ENCODE measurements at places on chromosomes 5 and 9.

GRCh38 chr9:77819657-77820056, 171.5 kb upstream of the GNA14 start:
- H3K4me3 ChIP-seq, result no peak overlapping the region
- DNase-seq, result peak; percentile 23
- H3K4me1 ChIP-seq, result no peaks in the 10 kb centered on the region
- H3K36me3 ChIP-seq, result no peaks in the 10 kb centered on the region

DNA sequence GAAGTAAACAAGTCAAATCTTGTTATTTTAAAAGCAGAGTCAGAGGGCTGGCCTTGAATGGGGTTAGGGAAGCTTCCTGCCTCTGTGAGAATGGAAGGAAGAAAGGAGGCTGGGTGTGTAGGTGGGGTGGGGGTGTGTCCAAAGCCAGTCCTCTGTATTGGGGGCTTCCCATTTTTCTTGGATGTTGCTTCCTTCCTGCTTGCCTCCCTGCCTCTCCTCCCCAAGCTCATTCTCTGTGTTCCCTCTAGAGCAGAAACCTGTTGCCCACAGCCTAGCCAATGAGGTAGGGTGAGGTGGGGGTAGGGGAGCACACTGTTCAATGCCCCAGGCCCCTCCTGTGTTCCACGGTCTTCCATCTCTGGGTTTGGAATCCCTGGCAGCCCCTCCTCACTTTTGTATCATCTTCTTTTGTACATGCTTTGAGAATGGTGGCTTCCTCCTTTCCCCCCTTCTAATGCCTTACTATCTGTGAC, 39.7 kb downstream of the SNX24 start:
- DNase-seq, result no peak
- H3K4me1 ChIP-seq, result peaks cover 7% of the 10 kb centered on the region
- no peak overlapping the region for H3K27ac ChIP-seq
- H3K27me3 ChIP-seq, result no peaks in the 10 kb centered on the region
- H3K4me3 ChIP-seq, result no peak overlapping the region

DNA sequence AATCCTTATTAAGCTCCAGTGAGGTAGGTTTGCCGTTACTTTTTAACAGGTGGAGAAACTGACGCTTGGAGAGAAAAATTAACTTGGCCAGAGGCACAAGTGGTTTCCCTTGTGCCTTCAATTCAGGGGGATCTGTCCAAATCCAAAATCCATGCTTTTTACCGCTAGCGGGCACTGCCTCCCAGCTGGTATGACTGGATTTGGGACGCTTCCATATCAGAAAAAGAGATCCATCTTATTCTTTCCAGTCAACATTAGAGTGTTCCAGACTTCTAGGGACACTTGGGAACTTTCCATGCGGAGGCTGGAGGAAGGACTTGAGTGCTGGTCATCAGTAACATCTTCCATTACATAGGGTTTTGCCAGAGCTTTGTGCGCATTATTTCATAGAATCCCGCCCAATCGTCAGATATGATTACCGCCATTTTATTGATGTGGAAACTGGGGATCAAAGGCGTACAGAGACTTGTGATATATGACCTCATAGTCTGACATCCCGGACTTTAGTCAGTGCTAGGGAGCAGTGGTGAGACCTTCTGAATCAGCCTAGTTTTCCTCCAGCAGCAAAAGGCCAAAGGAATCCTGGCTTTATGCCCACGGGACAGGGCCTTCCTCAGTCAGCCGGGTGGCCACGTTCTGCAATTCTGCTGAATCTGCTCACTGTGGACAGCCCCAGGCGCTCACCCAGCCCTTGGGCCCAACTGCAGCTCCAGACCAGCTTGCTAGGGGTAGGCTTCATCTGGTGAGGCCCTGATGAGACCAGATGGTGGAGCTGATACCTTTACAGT, 1.1 kb upstream of the GNPDA1 start:
- no peak overlapping the region for H3K27ac ChIP-seq
- H3K4me3 ChIP-seq, result no peak overlapping the region
- peaks cover 10% of the 10 kb centered on the region for H3K4me1 ChIP-seq
- peaks cover 9% of the 10 kb centered on the region for H3K36me3 ChIP-seq
- no peaks in the 10 kb centered on the region for H3K27me3 ChIP-seq
- peak; percentile 57 for DNase-seq

DNA sequence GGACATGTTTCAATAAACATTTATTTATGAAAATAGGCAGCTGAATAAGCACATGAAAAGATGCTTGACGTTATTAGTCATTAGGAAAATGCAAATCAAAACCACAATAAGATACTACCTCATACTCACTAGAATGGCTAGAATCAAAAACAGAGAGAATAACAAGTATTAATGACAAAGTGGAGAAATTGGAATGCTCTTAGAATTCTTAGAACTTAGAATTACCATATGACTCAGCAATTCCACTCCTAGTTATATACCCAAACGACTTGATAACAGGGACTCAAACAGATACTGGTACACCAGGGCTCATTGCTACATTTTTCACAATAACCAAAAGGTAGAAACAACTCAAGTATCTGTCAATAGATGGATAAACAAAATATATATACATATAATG, 15.1 kb upstream of the TRIM36 start:
- peaks cover 36% of the 10 kb centered on the region for H3K27me3 ChIP-seq
- H3K4me1 ChIP-seq, result no peaks in the 10 kb centered on the region
- H3K4me3 ChIP-seq, result no peak overlapping the region
- peak; percentile 9 for DNase-seq
- H3K27ac ChIP-seq, result no peak overlapping the region

- no peak overlapping the region for H3K4me3 ChIP-seq
- no peaks in the 10 kb centered on the region for H3K4me1 ChIP-seq
- no peak for DNase-seq
- H3K36me3 ChIP-seq, result peaks cover 25% of the 10 kb centered on the region
- no peak overlapping the region for H3K27ac ChIP-seq
These were observed 48.7 kb downstream of the CHD1 start for GRCh38 chr5:98880151-98880550.

- no peak for DNase-seq
- H3K4me1 ChIP-seq, result no peaks in the 10 kb centered on the region
- H3K27ac ChIP-seq, result no peak overlapping the region
- peaks cover 43% of the 10 kb centered on the region for H3K27me3 ChIP-seq
- H3K4me3 ChIP-seq, result no peak overlapping the region
These were observed 669 bp upstream of the AMBP start for GRCh38 chr9:114078781-114079156.

DNA sequence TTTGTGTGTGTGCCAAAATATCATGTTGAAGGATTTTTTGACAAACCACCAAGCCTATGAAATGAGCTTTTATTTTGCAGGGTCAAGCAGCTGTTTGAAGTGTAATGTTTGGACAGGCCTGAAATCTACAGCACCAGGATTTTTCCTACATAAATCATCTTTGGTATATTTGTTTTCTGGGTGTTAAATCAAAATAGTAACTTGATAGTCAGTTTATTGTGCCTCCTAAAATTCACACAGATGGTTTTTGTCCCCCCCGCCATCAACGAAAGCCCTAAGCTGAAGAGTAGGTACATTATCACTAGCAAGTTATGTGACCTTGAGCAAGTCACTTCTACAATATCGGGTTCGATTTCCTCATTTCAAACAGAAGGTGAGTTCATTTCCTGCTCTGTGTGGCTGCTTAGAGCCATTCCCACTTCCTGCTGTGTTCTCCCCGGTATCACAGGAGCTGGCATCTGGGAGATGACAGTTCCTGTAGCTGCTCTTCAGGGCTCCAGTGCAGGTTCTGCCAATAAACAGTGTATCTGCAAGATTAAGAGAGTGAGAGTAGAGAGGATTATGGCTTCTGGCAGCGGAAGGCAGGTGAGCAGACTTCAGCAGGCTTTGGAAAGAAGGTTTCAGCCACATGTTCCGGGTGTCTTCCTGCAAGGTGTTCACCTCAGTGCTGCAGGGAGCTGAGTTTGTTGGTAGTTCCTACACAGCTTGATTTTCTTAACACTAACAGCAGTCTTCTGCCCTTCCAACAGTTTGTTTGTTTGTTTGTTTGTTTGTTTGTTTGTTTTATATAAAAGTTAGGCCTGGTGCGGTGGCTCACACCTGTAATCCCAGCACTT, 48.4 kb upstream of the GNE start:
- H3K27ac ChIP-seq, result no peak overlapping the region
- peak; percentile 23 for DNase-seq
- H3K36me3 ChIP-seq, result no peaks in the 10 kb centered on the region

- peak; percentile 36 for DNase-seq
- no peak overlapping the region for H3K27ac ChIP-seq
- H3K27me3 ChIP-seq, result no peaks in the 10 kb centered on the region
- H3K36me3 ChIP-seq, result peaks cover 3% of the 10 kb centered on the region
- no peak overlapping the region for H3K4me3 ChIP-seq
- H3K4me1 ChIP-seq, result peaks cover 14% of the 10 kb centered on the region
These were observed 136.6 kb downstream of the GABBR2 start for GRCh38 chr9:98572054-98572627.

- H3K27ac ChIP-seq, result no peak overlapping the region
- H3K36me3 ChIP-seq, result no peaks in the 10 kb centered on the region
- peaks cover 3% of the 10 kb centered on the region for H3K4me1 ChIP-seq
- no peak overlapping the region for H3K4me3 ChIP-seq
- DNase-seq, result peak; percentile 59
- peaks cover 36% of the 10 kb centered on the region for H3K27me3 ChIP-seq
These were observed 7.0 kb upstream of the GADD45G start for GRCh38 chr9:89597711-89598362.

DNA sequence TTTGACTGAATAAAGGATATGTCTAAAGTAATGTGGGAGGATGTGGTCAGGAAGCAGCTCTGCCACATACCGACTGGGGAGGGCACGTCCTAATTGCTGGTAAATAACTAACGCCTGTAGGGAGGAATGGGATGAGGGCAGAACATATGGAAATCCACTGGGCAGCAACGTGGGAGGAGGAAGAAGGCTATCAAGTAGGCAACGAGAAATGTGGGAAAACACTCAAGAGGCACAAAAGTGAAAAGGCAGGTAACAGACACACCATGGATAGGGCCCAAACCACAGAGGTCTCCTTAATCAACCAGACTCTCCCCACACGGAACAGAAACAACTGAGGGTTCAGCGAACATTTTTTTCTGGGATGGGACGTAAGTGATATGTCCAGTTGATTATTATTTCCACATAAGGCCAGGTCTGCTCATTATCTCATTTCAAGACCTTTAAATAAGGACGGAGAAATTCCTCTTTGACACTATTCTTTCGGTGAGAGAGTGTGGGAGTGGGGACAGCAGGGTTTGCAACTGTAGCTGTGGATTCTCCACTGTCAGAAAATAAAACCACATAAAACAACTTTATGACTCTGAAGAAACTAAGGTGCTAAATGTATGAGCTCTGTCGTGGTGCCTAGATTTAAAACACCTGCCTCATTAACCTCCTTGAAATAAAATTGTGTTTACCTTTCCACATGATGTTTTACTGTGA, 17.0 kb downstream of the IARS1 start:
- H3K27ac ChIP-seq, result no peak overlapping the region
- H3K27me3 ChIP-seq, result no peaks in the 10 kb centered on the region
- peaks cover 2% of the 10 kb centered on the region for H3K4me1 ChIP-seq
- H3K4me3 ChIP-seq, result no peak overlapping the region

GRCh38 chr9:110083866-110084265, 124.1 kb downstream of the C9orf152 start:
- peaks cover 7% of the 10 kb centered on the region for H3K4me1 ChIP-seq
- no peak overlapping the region for H3K27ac ChIP-seq
- H3K27me3 ChIP-seq, result no peaks in the 10 kb centered on the region
- DNase-seq, result no peak

DNA sequence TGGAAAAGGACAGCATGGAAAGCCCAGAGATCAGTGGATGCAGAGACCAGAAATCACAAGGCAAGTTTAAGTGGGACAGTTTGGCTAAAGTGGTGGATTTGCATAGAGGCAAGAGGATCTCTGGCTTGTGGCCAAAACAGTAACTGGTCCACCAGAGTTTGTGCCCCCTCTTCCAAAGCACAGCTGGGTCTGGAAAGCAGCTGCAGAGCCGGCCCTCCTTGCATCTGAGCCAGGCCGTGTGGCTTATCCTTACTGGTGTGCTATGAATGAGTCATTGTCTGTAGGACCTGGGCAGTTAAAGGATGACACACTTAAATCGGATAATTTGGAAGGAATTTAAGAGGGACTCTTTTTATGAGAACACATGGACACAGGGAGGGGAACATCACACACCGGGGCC, 146.6 kb downstream of the PIP5K1B start:
- no peaks in the 10 kb centered on the region for H3K36me3 ChIP-seq
- no peak overlapping the region for H3K27ac ChIP-seq
- no peaks in the 10 kb centered on the region for H3K27me3 ChIP-seq
- H3K4me1 ChIP-seq, result no peaks in the 10 kb centered on the region
- no peak for DNase-seq

DNA sequence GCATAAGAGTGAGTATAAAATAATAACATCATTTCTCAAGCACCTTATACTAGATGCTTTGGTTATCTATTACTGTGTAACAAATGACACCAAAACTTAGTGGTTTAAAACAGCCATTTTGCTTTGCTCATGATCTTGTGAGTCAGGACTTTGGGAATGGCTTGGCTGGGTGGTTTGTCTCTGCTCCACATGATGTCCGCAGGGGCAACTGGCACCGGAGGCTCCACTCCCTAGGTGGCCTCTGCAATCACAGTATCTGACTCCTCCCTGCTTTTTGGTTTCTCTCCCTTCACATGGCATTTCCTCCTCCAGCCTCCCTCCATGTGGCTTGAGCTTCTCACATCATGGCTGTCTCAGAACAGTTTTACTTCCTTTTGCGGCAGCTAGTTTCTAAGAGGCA, 259.5 kb downstream of the GAS1 start:
- H3K4me1 ChIP-seq, result no peaks in the 10 kb centered on the region
- H3K4me3 ChIP-seq, result no peak overlapping the region
- no peak for DNase-seq
- no peak overlapping the region for H3K27ac ChIP-seq
- no peaks in the 10 kb centered on the region for H3K36me3 ChIP-seq

DNA sequence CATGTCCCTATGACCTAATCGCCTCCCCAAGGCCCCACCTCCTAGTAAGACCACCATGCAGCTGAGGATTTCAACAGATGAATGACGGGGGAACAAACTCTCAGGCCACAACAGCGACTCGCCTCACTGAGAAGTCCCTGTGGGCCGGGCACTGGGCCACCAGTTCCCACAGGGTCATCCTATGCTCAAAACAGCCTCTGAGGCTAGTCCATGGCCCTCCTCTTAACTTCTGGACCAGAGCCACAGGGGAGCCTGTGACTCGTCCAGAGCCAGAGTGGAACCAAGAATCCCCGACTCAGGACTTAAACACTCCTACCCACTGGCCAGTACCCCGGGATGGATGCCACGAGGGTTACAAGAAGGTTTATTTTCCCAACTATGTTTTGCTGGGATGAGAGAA, 12.3 kb downstream of the GFPT2 start:
- peak; percentile 58 for DNase-seq
- H3K27me3 ChIP-seq, result no peaks in the 10 kb centered on the region
- H3K36me3 ChIP-seq, result peaks cover 11% of the 10 kb centered on the region
- no peak overlapping the region for H3K27ac ChIP-seq
- peaks cover 7% of the 10 kb centered on the region for H3K4me1 ChIP-seq
- H3K4me3 ChIP-seq, result no peak overlapping the region

DNA sequence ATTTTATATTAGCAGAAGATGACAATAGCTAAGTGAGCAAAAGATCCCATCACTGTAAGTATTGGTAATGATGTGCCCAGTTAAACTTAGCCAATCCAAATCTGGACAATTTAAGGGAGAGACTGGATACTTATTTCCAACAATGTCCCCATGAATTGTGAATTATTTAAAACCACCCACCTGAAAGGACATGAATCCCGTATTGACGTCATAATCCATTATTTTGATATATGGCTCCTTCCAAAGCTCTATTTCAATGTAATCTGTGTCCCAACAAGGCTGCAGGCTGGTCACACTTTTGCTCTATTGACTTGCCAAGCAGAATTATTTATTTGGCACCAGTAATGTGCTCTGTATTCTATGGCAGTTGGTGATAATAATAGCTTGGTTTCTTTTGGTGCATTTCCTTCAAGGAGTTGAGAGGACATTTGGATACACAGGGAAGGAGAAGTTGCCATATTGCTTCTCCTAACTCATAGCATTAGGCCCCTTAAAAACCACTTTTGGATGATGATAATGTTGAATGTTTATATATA, 157.2 kb downstream of the NMUR2 start:
- DNase-seq, result no peak
- H3K4me1 ChIP-seq, result no peaks in the 10 kb centered on the region
- no peak overlapping the region for H3K4me3 ChIP-seq

All from IMR-90 (cell line).